ENCODE measurements at places on chromosomes 16 and 17.

GRCh38 chr17:78527345-78527744 is 49.9 kb downstream of the DNAH17 start:
- DNase-seq, result no peak

GRCh38 chr17:42087736-42088705 is 10.3 kb downstream of the ZNF385C start:
- DNase-seq, result no peak

- DNase-seq, result no peak
These were observed 325.9 kb downstream of the SOX9 start for GRCh38 chr17:72446525-72447250.

GRCh38 chr17:269616-270514 is 82.7 kb downstream of the RPH3AL start:
- DNase-seq, result no peak
